ENCODE measurements at places on chromosomes 1 and 21.
A peak's percentile ranks its signal among the peaks of the same experiment; 100 is the strongest.

- DNase-seq = no peak
Observed at GRCh38 chr1:169610858-169611257, 19.1 kb downstream of the SELP start.

DNA sequence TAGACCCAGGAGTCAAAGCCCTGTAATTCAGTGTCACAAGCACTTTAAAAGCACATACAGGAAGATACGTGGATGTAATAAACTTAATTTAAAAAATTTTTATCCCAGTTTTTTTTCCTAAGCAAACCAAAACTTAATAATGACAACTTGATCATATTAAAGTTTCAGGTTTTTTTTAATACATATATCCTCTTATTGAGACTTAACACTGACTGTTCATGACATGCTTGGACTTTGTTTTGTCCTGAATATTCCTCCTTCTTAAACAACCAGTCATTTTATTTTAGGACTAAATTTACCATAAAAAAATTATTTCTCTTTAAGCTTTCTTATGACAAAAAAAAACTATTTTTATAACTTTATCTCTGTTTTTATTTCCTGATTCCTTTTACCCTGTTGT, 64.1 kb downstream of the WDR4 start:
- DNase-seq = no peak

DNA sequence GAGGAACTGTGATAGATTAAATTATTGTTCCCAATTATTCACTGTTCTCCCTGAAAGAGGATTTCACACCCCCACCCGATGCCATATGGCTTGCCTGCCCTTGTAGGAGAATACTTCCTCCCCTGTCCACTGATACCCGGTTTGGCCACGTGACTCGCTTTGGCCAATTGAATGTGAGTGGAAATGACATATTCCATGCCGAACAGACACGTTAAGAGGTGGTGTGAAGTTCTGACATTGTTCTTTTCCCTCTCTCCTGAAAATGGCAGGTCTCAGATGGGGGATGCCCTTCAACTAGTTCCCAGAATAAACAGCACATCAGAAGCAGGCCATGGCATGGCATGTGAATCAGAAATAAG, 5.3 kb downstream of the STUM start:
- DNase-seq = no peak

GRCh38 chr1:43306688-43307457, 6.1 kb downstream of the TIE1 start:
- DNase-seq = no peak

DNA sequence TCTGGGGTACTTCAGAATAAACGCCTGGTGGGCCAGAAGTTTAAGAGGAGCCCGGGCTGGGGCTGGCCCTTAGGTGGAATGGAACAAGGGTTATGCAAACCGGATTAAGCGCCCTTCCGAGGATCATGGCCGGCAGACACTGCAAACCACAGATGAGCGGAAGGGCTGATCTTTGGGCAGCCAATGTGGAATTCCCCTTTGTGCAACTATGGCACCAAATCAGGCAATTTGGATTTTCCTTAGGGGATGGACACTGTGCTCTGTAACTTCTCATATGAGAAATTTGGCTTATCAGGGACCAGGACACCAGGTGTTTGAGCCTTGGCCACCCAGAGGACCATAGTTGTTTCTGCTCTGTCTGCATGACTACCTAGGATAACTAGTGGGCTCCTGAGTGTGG, 5.7 kb upstream of the IL10 start:
- DNase-seq = no peak

DNA sequence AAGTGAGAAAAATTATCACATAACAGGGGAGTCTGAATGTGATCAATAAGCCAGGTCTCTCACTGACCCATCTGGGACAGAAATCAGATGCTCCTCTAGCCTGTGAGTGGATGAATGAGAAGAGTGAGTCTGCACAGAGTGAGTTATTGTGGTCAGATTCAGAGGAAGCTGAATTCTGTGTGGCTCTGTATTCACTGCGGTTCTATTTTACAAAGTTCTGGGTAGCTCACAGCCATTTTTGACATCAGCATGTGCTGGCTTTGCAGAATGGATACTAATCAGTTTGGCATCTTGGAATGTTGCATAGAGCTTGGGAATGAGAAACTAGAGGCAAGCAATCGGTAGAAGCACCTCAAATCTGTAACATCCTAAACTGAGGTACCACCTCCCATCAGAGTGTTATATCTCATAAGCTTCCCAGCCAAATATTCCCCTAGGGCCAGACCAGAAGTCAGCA, 3.8 kb downstream of the COLGALT2 start:
- DNase-seq = no peak

- DNase-seq = no peak
Observed at GRCh38 chr1:9860887-9861286, 37.1 kb upstream of the CLSTN1 start.

DNA sequence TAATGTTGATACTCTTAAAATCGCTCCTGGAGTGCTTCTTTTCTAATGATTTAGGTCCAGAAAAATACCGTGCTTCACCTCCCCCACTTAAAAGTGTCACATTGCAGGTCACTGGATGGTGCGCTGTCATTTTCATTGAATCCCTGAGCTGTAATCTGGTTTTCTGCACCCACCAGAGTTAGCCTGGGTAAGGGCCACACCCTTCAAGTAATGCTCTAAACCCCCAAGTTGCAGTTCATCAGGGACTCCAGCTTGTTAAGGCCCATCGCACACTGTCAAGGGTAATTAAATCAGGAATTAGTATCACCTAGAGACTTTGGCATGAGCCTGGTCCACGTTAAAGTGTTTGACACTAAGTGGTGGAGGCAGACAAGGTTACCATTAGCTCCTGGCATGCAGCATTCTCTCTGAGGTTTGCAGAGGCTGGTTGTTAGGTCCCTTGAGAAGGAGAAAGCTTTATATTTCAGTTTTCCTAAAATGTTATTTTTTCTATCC, 34.0 kb downstream of the ASTN1 start:
- peak; percentile 23 for DNase-seq
